ENCODE measurements at places on chromosomes 2 and 18.

DNA sequence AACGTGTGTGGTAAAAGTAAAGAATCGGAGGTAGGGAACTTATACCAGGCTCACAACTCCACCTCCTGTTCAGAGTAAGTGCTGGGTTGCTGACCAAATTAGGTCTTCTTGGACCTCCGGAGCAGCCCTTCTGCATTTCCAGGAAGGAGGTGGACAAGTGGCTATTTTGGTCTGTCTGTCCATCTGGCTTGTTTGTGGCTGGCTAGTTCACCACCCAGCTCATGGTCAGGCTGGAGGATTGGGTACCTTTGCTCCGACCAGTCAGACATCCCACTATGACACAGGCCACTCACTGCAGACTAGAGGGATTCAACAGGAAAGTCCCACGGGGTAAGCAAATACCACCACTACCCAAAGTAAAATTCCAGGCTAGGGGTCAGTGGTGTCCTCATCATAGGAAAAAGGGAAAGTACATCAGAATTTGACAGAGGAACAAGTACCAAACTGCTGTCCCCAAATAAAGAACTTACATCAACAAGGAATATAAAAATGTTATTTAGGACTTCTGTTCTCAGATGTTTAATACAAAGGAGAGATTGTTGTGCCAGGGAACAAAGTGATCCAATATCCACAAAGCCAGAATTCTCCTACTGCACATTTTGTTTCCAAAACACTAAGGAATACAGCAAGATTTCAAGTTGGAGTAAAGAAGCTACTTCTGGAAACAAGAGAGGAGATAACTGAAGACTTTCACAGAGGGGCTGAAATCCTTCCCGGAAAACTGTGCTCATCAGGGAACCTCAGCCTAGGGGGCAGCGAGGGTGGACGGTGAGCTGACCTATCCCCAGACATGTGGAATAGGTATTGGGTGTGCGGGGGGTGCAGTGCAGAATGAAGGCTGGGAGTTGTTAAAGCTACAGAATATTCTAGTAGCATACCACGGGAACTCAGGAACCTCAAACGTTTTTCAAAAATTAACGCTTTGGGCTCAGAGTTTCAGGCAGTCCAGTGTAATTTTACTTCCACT is 56.9 kb downstream of the BCL2 start:
- DNase-seq = no peak

DNA sequence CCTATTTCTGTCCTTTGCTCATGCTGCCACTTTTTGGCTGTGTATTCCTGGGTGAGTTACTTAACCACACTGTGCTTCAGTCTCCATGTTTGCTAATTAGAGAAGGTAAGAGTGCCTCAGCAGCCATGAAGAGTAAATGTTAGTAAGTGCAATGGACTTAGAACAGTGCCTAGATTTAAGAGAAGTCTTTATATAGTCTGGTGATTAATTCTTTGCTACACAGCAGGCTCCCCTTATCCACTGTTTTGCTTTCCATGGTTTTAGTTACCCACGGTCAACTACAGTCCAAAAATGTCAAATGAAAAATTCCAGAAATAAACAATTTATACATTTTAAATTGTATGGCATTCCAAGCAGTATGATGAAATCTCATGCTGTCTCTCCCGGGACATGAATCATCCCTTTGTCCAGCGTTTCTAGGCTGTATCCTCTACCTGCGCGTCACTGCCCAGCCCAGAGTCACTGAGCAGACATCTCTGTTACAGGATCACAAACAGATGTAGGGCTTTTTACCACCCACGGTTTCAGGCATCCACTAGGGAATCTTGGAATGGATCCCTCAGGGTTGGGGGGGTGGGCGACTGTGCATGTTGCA is 91.0 kb downstream of the CTIF start:
- no peak for DNase-seq

GRCh38 chr2:217415316-217415715 is 555.5 kb upstream of the TNP1 start:
- no peak for DNase-seq

DNA sequence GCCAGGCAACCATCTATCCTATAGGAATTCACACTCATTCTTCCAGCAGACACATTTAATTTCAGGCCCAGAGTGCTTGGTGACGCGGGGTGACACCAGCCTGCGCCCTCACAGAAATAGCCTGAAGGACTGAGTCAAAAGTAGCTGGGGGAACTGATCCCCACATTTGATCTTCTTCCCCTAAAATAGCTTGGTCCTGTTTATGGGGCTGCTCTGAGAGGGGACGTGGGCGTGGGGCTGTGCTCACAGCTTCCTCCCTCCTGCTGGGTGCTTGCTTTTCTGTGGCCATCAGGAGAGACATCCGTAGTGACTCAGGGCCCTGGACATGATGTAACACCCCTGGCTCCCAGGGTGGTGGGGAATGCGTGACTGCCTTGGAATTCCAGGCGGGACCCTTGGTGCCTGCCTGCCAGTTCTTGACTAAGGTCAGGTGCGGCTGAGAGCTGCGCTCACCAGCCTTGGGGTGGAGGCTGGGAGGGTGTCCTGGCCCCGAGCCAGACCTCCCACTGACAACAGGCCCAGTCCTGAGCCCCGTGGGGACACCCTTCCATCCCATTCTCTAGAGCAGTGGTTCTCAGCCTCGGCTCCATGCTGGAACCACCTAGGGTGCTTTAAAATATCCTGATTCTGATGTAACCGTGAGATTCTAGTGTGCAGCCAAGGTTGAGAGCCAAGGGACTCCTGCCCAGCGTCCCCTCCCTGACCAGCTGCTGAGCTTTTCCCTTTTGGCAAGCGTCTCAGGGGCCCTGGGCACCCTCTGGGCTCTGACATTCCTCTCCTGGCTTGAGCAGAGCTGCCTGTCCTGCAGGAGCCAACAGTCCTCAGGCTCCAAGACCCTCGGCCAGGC is 47.4 kb upstream of the SMAD7 start:
- no peak for DNase-seq

GRCh38 chr2:155980941-155981560 is 351.5 kb downstream of the NR4A2 start:
- DNase-seq = no peak

- no peak for DNase-seq
These were observed 16.8 kb downstream of the RBM45 start for GRCh38 chr2:178128836-178129630.

- DNase-seq = no peak
These were observed 22.6 kb downstream of the DHRS9 start for GRCh38 chr2:169091761-169092519.

- DNase-seq = no peak
These were observed 91.2 kb upstream of the KLHL29 start for GRCh38 chr2:23293731-23294130.

DNA sequence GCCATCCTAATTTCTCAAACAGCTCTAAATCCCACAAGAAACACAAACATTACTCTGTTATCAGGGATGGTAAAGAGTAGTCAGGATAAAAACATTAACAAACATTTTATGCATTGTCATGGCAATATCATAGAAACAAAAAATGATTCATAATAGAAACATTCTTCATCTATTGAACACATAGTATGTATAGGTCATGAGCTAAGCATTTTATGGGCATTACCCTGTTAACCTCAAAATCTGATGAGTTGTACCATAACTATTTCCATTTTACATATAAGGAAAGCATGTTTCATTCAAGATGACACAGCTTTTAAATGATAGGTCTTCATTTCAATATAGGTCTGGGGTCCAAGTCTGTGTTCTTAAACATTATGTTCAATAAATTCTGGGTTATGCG is 344.9 kb downstream of the RND3 start:
- no peak for DNase-seq

DNA sequence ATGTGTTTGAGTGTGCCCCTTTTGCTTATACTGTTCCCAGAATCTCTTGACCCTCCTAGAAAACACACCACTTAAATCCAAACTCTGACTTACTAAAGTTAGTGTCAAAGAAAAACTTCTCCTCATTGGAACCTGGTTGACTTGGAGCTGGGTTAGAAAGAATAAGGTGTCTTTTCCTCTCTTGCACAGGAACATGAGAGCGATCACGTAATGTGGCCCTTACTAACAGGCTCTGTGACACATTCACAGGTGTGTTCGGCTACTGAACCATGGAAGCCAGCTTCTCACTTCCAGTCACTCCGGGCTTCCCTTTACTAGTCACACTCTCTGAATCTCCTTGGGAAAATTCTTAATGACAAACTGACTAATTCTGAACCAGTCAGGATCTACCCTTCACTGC is 5.4 kb upstream of the POU3F3 start:
- DNase-seq = no peak

DNA sequence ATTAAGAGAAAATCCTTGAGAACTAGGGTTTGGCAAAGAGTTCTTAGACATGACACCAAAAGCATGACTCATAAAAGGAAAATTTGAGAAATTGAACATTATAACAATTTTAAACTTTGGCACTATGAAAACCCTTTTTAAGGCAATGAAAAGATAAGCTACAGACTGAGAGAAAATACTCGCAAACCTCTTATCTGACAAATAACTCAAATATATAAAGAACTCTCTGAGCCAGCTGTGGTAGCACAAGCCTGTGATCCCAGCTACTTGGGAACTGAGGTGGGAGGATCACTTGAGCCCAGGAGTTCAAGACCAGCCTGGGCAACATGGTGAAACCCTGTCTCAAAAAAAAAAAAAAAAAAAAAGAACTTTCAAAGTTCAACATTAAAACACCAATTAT is 70.5 kb downstream of the FAM168B start:
- DNase-seq = no peak

GRCh38 chr2:203018181-203018580 is 3.5 kb downstream of the NBEAL1 start:
- DNase-seq = no peak

DNA sequence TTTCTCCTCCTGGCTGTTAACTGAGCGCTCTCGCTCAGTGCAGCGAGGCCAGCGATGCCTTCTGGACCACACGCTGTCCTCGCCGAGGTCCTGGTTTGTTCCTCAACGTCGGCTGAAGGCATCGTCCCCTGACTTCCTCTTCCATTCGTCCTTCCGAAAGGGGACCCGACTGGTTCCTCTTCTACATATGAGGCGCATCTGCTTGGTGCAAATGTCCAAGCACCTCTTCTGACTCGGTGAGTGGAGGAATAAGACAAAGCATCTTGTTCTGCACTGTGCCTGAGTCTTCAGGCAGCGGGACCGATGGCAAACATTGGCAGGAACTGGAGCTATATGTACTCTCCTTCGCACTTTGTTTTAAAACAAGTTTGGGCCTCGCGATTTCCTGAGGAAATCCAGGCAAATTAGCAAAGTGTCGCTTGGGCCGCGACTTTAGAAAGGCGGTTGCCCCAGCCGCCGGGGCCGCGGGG is 621 bp upstream of the KCNS3 start:
- no peak for DNase-seq

DNA sequence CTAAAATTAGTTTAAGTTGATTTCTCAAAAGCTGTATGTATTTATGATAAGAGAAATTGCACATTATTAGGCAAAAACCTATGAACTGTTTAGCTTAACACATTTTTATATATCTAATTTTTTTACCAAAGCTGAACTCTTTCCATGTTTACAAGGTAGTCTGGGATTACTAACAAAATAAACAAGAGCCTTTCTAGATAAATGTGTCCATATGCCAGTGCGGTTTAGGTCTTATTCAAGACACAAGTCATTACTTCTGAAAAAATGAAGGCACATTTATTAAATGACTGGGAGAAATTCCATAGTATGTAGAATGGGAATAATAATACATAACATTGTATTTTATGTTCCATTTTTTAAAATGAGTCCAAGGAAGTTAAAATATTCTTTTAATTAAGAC is 82.0 kb downstream of the DPP4 start:
- DNase-seq = no peak

All from stimulated activated CD8-positive, alpha-beta memory T cell treated with anti-CD3 and anti-CD28 coated beads, Interleukin-7, amount 100 ng/mL, for 1 hour (primary cell).